AG20443 (cell line): ENCODE measurements at places on chromosomes 3 and 15.

DNA sequence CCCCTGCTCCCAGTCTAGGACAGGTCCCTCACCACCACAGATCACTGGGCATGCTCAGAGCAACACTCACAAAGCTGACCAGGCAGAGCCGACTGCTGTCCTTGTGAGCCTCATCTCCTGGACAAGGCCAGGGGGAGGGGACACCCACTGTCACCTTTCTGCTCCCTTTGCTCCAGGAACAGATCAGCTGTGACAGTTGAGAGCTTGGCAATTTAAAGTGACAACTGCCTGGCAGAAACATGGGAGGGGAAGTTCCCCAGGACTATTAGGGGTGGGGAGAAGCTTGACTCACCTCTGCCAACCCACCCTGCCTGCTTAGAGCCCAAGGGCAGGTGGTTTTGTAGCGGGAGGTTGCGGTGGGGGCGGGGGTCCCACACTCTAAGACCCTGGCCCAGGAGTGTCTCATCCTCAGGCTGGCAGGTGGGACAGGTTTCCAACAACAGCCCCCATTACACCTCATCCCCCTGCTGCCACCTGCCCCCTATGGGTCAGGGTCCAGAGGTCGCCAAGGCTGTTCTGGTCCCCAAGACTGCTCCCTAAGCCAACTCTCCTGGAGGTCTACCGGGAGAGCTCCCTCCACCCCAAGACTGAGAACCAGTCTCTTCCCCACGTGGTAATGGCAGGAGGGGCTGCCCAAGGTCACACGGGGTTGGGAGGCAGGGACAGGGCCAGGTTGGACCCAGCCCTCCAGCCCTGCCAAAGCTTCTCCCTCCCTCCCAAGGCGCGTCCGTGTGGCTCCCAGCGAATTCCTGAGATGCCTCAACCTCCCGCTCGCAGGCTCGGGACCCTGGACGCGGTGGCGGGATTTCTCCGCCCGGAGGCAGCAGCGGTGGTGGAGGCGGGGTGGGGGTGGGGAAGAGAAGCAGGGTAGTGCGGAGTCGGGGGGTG, 80.4 kb downstream of the IQSEC1 start:
- peak; percentile 63 for DNase-seq

DNA sequence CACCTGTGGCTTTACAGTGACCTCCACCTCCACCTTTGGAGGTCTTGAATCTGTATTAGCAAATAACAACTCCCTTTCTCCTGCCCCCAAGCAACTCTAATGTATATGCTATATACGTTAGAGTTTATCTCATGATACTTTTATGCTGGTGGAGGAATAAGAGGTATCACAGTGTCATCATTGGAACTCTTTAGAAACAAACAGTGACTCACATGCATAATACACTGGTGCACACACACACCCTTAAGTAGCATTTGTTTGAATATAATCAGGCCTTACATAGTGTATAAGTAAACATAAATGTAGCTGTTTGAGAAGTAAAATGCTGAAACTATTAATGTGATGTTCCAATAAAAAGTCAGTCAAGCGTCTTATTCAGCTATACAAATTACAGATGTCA, 280.2 kb upstream of the C2CD4B start:
- DNase-seq = no peak

DNA sequence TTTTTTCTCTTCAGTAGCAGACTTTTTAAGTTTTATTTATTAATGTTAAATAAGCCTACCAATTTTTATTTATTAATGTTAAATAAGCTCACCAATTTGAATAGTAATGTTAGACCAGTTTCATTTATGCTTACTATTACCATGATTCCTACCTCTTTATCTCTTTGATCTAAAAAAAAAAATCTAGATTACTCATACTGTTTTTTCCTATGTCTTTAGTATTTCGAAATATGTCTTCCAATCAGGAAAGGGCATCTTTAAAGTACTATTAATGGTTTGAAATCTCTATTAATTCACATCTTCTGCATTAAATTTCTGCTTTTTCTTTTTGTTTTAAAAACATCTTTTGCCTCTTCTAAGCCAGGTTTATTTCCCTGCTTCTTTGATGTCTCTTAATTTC, 27.5 kb upstream of the MAPKBP1 start:
- DNase-seq = peak; percentile 13

DNA sequence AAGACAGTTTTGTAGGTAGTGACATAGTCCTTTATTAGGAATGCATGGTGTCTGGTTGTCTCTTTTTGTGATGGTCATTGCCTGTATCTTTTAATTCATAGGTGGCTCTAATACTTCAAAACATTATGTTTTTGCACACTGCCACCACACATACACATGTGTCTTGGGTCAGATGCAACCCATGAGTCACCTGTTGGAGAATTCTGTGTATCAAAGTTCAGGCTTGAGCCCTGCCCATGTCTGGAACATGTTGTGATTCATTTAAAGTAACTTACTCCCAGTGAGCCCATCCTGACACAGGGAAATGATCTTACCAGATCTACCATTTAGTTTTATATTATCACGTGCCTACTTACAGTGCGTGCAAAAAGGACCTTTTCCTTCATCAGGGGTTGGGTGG, 142.7 kb downstream of the GHSR start:
- DNase-seq = peak; percentile 45

DNA sequence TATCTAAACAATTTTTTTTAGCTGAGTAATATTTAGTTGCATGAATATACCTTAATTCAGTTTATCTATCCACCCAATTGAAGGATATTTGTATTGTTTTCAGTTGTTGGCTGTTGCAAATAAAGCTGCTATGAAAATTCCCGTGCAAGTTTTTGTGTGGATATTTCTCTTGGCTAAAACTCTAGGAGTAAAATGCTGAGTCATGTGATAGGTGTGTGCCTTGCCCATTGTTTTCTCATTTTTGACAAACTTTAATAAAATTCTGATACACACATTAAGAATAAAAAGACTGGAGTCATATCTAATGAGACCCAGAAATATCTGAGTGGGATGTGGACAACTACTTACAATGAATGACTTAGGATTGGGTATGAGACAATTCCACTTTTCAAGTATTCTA, 78.6 kb downstream of the MDFIC2 start:
- DNase-seq = no peak

DNA sequence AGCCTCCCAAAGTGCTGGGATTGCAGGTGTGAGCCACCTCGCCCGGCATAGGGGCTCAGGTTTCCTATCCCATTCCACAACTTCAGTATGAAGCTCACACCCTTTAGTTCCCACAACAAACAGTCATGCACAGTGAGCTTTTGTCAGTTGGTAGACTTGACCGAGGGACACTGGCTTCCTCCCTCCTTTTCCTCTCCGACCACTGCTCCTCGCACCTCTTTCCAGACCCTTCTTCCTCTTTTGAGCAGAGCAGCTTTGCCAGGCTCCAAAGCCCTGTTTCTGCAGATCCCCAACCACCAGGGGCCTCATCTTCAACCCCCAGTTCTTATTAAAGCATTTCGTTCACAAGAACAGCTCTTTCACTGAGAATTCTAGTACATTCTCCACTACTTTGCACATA, 12.7 kb upstream of the CILP start:
- DNase-seq = no peak

GRCh38 chr15:98442901-98443300, 205.4 kb upstream of the IGF1R start:
- no peak for DNase-seq

GRCh38 chr15:78205337-78205736, 29.0 kb downstream of the ACSBG1 start:
- DNase-seq = peak; percentile 4

DNA sequence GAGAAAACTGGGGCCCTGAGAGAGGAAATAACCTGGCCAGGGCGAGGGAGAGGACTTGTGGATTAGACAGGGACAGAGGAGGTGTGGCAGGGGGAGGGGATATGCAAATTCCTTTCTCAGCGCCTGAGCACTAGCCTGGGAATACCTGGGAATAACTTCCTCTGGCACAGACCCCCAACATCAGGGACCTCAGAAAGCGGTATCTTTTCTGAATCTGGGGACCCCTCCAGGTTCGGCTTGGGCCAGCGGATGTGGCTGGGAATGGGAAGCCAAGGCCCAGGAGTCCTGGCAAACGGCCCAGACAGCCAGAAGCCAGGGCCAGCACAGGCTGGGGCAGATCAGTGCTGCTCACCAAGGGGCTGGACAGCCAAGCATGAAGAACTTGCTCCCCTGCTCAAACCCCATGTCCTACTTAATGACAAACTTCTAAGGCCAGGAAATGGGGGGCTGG, 9.2 kb upstream of the ACSBG1 start:
- peak; percentile 53 for DNase-seq

GRCh38 chr3:77227567-77227966, 187.7 kb downstream of the ROBO2 start:
- DNase-seq = no peak
